ENCODE measurements at places on chromosomes 6 and 20.

DNA sequence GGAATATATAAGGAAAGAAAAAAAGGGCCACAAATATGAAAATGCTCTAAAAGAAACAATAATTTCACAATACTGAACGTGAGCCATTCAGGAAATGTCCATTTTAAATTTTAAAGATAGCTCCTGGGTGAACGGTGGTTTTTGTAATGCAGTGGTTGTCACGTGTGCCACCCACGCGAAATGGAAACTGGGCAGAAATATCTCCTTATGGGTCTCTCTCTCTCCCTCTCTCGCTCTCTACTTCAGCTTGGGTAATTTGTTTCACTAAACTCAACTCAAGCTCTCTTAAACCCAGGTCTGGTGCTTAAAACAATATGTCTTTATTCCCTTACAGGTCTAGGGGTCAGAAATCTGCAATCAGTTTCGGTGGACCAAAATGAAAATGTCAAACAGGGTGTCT lies 150.8 kb downstream of the OR2B2 start:
- DNase-seq: no peak

DNA sequence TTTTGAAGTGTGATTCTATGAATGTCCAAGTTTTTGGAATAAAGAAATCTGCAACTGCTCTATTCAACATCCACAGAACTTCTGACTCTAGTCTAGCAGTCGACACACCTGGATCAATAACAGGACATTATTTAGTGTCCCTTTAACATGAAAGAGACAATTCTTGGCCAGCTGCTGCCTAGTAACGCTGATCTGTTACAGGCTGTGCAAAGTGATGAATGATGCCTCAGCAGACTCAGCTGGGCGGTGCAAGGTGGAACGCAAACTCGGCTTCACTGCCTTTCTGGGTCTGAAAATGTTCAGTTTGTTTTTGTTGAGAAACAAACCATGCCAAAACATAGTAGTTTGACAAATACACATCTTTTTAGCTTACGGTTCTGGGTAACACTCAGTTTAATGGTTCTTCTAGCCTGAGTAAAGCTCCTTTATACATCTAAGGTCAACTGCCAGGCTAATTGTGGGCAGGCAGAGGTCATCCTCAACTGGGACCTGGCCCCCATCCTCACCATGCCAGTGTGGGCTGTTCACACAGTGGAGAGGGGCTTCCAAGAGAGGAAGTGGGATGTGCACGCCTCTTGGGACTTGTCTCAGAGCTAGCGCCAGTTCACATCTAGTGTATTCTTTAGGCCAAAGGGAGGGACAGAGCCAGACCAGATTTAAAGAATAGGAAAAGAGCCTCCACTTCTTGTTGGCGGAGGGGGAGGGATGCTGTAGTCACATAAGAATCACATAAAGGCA lies 879.7 kb downstream of the QKI start:
- no peak for DNase-seq

- no peak for DNase-seq
These were observed 100.9 kb downstream of the TFAP2C start for GRCh38 chr20:56730003-56730402.

- DNase-seq: peak; percentile 87
These were observed 361.6 kb upstream of the MARCKS start for GRCh38 chr6:113495521-113495920.

DNA sequence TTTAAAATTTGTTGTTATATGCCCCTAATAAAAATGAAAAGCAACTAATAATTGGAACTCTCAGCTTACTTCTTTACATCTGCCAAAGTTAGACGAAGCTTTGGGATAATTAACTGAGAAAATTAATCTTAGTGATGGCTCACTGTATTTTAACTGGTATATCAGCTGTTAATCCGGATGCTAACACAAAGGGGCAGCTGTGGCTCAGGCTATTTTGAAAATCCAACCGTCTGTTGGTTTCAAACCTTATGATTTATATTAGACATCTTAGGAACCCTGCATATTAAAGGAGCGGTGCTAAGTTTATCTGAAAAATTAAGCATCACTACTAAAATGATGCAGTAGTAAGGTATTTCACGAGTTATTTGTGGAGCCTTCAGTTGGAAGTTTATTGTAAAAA lies 96.6 kb downstream of the AKAP7 start:
- DNase-seq: no peak

DNA sequence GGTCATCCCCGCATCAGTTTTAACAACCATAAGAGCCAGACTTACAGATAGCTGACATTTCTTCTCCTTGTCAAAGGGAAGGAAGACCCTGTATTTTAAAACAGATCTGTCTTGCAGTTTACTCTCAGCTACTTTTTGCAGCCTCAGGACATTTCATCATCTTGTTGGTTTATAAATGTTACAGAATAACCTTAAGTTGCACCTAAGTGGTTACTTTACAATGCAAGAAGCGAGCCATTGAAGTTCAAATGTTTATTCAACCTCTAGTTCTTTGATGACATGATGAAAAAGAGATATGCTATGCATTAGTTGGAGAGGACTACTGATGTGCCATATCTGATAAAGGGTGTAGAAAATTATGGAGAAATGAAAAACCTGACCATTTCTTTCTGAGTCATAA lies 187.9 kb upstream of the COL21A1 start:
- DNase-seq: no peak

DNA sequence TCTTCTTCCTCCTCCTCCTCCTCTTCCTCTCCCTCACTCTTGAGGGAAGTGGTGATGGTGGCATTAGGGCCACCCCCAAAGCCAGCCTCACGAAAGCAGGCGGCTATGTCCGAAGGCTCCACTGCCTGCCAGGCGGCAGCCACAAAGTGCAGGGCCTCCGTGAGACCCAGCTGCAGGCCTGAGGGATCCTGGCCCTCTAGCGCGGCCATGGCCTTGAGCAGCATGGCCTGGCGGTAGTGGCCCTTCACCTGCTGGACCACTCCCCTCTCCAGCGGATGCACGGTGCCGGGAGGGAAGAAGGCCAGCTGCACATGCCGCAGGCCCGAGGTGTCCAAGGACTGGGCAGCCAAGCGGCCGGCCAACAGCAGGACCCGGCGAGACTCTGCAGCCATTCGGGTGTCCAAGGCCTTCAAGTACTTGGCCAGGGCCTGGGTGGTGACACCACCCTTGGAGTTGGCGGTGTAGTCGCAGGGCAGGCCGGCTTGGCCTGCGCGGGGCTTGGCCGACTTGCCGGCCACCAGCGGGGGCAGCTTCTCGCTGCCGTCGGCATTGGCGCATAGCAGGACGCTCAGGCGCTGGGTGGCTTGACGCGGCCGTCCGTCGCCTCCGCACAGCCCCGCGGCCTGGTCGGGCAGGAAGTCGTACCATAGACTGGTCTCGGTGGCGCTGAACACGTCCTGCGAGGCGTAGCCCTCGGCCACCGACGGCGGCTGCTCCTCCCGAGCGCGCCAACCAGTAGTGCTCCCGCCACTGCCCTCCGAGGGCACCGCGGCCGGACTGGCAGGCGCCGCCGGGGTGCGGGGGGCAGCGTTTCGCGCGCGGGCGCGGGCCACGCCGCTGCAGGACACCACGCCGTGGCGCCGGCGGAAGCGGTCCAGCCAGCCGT lies 1.1 kb downstream of the CENPB start:
- no peak for DNase-seq

- no peak for DNase-seq
These were observed 372.8 kb upstream of the JARID2 start for GRCh38 chr6:14873101-14873500.

DNA sequence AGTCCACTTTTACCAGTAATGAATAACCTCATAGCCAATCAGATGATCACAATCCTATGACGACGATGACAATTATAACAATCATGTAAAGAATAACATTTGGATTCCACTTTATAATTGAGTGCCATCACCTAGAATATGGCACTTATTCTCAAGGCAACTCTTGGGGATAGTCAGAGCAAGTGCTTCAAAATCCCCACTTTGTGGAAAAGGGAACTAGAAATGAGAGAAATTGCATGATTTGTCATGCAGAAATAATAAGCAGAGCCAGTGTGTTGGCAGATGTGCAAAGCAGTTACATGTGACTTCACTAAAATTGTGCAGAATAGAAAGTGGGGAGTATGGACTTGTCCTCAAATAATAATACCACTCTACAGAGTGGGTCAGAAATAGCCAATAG lies 41.3 kb downstream of the FRK start:
- no peak for DNase-seq

GRCh38 chr6:28927846-28928245 lies 4.1 kb upstream of the TRIM27 start:
- DNase-seq: no peak

DNA sequence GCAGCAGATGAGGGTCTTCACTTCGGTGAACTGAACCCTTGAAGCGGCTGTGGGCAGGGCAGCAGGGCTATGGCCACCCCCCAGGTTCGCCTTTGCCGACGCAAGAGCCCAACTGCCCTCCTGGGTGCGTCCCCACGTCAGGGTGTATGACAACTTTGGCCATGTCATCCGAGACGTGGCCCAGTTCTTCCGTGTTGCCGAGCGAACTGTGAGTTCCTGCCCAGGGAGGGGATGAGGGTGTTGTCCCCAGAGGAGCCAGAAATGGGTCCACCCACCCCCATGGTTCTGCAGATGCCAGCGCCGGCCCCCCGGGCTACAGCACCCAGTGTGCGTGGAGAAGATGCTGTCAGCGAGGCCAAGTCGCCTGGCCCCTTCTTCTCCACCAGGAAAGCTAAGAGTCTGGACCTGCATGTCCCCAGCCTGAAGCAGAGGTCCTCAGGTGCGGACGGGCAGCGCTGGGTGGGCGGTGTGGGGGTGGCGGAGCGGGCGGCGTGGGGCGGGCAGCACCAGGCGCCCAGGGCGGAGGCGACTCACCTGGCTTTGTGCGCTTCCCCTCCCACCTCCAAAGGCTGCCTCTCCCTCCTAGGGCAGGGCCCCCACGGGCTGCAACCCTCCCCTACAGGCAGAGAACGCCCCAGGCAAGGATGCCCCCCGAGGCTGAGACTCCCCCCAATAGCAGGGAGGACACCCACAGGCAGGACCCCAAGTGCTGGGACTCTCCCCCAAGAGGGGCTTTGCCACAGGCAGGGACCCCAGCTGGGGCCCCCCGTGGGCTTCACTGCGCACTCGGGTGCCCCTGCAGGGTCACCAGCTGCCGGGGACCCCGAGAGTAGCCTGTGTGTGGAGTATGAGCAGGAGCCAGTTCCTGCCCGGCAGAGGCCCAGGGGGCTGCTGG lies 6.2 kb upstream of the TNFRSF6B start:
- no peak for DNase-seq

GRCh38 chr20:22675341-22675740 lies 91.0 kb upstream of the FOXA2 start:
- DNase-seq: no peak

- DNase-seq: no peak
These were observed 21.4 kb downstream of the ACTR5 start for GRCh38 chr20:38769376-38770295.

DNA sequence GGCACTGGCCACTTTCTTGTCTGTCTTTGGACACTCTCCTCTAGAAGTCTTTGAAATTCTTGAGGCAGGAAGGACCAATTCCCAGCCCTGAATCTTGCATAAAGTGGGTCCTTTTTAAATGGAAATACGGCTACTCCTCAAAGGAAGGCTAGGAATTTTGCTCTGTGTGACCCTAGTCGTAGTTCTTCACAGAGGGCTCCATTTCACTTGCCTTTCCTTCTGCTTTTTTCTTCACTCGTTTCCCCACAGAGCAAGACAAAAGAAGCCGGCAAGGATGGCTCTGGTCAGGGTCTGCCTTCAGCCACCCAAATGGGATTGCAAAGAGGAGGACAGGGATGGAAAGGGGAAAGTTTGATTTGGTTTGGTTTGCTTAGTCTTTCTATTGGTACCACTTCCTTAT lies 25.8 kb downstream of the HLA-E start:
- DNase-seq: no peak

GRCh38 chr6:82017288-82017687 lies 230.3 kb downstream of the IBTK start:
- DNase-seq: peak; percentile 75

DNA sequence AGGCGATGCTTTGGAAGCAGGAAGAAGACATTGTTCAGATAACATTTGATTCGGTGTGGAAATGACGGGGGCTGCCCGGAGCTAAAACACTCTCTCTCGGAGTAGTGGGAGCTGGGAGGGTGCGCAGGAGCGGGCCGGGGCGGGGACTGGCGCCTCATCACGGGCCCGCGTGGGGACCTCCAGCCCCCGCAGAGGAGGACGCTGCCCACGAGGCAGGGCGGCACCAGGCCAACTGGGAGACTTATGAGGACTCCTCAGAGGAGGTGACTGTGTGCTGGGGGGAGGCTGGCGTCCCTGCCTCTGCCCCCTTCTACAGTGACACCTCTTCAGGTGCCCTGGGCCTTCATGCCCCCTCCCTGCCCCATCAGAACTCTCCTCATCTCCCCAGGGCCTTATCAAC lies 15.2 kb downstream of the DDO start:
- DNase-seq: no peak

DNA sequence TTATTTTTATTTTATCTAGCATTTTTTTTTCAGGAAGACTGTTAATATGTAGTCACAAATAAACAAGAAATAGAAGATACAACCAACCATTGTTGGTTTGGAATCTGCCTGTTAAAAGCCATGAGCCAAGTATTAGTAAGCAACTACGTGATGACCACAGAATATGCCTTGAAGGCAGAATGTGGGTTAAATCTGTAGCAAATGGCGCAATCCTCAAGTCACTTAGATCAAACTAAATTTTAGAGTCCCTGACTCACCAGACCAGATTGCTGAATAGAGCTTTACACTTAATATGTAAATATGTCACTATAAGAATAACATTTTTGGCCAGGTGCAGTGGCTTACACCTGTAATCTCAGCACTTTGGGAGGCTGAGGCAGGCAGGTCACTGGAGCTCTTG lies 800.1 kb upstream of the CITED2 start:
- DNase-seq: peak; percentile 98

DNA sequence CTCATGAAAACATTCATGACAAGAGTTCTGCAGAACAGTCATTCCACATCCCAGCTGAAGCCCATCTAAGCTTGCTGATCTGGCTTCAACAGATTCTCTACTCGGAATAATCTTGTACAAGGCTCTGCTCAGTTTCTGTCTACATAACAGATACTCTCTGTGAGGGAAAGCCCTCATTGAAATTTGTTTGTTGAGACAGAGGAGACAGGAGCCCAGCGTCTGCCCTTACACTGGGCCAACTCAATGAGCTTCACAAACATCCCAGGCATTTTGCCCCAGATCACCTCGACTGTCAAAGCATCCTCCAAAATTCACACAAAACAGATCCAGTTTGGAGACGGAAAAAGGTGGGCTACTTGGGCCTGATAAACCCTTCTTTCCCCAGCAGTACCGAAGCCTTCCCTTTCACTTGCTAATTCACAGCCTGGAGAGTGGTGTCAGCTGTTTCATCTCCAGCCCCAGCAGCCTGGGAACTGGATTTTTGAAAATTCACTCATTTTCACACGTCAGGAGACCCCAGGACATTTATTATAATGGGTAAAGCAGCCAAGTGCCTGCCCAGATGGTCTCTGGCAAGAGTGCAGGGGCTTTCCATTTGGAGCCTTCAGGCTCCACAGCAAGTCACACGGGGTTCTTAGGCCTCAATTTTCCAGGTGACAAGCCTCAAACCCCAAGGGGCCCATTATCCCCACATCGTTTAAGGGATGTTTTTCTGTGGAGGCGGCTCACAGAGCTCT lies 7.3 kb downstream of the CCDC167 start:
- DNase-seq: no peak
